Amygdala (tissue), 56 donors: ENCODE measurements at places on chromosomes 5 and 9.

DNA sequence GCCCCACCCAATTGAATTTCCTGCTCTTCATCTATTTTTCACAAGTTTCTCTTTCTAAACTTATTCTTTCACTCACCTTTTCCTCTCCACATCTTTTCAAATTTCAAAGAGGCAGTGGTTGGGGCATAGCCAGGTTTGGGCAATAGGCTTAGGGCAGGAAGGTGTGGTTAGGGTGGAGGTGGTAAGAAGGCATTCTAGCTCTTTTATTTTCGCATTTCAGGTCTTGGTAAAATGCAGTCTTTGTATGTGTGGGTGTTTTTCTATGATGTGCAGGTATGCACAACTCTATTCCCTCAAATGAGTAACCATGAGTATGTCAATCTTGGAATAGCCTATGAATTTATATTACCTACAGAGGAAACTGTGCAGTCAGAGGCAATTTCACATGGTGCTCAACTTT lies 129.8 kb upstream of the IFNE start:
- DNase-seq, result no peak

DNA sequence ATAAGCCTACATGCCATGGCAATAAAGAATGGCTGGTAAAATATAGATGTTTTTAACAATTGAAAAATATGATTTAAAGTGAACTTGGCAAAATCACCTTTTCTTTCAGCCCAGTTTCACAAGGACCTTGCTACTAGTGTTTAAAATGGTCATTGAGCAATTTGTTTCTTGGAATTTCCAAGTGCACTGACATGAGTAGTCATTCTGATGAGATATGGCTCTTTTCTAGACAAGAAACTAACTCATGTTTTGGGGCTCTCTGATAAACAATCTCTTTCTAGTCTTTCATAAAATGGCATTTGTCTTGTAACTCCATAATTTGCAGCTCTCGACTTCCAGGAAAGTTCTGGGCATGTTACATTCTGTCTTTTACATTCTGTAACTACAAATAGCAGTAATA lies 176.8 kb downstream of the NR2F1-AS1 start:
- DNase-seq, result no peak

DNA sequence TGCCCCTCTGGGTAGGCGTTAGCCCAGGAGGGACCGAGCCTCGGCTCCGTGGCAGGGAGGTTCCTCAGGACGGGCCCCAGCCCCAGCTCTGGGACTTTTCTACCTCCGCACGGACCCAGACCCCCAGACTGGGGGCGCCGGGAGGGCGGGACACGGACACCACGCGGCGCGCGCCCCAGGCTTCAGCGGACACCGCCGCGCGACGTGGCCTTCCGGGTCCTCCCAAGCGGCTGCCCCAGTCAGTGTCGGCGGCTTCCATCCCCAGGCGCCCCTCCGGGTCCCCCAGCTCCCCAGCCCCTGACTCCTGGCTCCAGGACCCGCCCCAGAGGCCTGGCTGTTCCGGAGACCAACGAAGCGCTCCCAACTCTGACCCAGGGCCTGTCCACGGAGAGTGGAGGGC lies 3.1 kb downstream of the LCNL1 start:
- no peak for DNase-seq

DNA sequence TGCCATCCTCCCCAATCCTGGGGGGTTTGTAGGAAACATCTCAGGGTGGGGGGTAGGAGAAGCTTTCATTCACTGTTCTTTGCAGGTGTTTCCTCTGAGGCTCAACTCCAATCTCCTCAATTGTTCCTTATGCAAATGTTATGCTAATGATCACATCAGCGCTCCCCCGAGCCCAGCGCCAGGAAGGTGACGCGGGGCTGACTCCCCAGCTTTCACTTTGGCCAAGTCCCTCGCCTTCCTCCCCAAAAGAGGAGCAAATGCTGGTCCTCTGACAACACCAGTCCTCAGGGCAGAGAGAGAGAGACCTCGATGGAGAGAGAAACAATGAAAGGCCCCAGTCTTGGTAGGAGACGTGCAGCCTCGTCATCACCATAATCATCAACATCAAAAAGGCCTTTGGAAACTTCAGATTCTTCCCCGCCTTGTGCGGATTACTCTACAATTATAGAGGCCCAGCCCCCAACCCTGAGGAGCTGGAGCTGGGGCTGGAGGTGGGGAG lies 39.1 kb downstream of the PCDH1 start:
- DNase-seq, result no peak

DNA sequence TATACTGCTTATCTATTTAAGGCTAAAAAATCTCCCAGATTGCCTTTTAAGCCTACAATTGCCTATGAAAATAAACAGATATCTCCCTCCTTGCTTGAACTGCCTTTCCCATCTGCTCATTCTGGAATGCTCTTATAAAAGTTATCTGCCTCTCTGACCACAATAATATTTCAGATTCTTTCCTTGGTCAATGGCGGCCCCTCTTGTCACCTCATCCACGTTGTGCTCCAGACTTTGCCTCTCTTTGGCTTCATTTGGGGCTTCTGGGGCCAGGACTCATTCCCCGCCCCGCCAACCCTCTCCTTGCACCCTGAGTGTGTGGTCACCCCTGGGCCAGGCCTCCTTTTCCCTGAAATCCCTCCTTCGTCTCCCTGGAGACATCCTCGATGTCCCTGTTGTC lies 110.0 kb upstream of the RPS23 start:
- no peak for DNase-seq

DNA sequence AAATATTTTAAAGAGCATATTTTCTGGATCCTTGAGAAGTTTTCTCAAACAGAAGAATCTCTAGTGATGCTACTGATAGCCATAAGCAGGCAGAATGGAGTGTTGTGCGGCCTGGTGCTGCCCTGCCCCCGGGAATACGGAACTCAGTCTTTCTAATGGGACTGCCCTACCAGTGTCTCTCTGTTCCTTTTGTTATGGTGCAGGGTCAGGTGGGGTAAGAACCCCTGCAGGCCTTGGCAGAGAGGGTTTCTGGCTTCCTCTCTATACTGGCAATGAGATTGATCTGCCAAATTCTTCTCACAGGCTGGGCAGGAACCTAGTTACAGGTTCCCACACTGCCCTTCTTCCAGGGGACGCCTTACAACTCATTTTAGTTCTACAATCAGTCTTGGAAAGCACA lies 2.6 kb downstream of the IL5 start:
- no peak for DNase-seq

DNA sequence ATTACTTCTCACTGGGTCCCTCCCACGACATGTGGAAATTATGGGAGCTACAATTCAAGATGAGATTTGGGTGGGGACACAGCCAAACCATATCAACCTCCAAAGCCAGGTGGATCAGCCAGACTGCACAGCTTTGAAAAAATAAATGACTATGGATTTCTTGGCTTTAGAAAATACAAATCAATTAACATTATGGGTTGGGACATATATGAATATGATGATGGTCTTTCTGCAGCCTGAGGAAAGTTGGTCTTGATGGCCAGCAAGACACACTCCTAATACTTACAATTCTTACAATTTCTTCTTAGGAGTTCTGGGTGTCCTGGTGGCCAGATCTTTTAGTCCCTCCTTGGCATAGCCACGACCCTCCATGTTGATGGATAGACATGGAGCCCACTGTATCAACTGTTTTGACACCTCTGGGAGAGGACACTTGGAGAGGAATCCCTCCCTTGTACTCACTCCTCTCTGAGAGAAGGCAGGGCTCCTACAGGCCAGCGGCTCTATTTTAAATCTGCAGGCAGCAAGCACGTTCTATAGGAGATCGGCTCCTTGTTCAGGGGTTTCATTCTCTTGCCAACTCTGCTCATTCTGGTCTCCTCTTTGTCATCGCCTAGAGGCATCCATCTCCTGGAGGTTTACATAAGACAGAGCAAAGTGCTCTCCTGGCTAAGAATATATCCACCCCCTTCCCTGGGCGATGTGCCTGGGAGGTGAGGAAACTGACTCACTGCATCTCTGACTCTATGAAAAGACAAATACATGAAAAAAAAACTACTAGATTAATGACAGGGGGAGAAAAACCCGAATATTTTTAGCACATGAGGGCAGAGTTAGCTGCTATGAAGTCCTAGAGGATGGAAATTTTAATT lies 145.9 kb downstream of the CARTPT start:
- peak; percentile 36 for DNase-seq

- no peak for DNase-seq
Observed at GRCh38 chr9:101569741-101570501, 24.8 kb downstream of the PPP3R2 start.

- DNase-seq, result no peak
Observed at GRCh38 chr5:139340051-139340450, 1.6 kb upstream of the PAIP2 start.

DNA sequence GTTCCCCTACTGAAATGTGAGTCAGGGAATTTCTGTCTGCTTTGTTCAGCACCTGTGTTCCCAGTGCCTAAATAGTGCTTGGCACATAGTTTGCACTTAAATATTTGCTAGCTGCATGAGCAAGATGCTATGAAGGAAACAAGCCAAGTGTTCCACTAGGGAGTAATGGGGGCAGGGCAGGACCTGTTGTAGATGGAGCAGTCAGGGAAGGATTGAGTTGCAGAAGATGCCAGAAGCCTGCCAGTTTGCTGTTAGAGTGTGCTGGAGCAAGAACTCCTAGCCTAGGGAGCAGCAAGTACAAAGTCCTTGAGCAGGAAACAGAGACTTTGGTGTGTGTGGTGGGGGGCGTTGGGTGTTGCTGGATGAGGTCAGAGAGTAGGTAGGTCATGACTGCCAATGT lies 87.5 kb downstream of the DAB2IP start:
- DNase-seq, result no peak

- DNase-seq, result no peak
Observed at GRCh38 chr9:86860006-86860405, 87.3 kb downstream of the GAS1 start.

- DNase-seq, result no peak
Observed at GRCh38 chr5:128192368-128192767, 108.8 kb downstream of the SLC12A2 start.

- no peak for DNase-seq
Observed at GRCh38 chr5:179297026-179297425, 48.2 kb downstream of the ADAMTS2 start.

- peak; percentile 14 for DNase-seq
Observed at GRCh38 chr9:131421691-131422090, 27.8 kb downstream of the PRRC2B start.

GRCh38 chr9:138052322-138052615 lies 174.7 kb downstream of the CACNA1B start:
- DNase-seq, result no peak

GRCh38 chr9:15873573-15874177 lies 320.8 kb downstream of the CCDC171 start:
- DNase-seq, result no peak

DNA sequence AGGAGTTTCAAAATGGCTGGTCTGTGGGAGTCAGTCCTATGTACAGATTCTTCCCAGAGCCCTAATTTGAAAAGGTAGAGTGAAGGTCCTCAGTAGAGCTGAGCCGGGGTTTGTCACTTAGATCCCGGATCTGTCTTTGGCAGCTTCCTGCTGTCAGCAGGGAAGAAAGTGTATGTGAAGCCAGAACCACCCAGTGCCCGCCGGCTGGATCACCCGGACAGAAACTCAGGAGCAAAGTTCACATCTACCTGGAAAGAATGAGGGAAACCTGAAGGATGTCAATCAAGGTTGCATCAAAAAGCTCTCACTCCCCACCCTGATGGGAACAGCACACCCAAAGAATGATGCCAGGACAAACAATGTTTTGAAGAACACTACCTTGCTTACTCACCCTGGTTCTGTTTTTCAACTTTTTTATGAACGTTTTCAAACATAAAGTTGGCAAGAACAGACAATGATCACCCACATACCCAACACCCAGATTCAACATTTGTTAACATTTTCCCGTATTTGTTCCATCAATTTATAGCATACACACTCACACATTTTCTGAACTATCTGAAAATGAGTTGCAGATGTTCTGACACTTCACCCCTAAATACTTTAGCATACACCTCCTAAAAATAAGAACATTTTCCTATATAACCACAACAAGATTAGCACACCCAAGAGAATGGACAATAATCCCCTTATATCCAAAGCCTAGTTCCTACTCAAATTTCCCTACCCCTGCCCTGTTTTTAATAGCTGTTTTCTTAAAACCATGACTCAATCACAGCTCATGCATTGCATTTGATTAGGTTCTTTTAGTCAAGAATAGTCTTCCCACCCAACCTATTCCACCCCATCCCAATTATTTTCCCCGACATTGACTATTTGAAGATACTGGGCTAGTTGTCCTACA lies 133.9 kb downstream of the LHFPL2 start:
- no peak for DNase-seq

- no peak for DNase-seq
Observed at GRCh38 chr5:143501310-143502044, 98.0 kb upstream of the NR3C1 start.

- DNase-seq, result no peak
Observed at GRCh38 chr5:84378420-84378819, 6.3 kb downstream of the EDIL3 start.

DNA sequence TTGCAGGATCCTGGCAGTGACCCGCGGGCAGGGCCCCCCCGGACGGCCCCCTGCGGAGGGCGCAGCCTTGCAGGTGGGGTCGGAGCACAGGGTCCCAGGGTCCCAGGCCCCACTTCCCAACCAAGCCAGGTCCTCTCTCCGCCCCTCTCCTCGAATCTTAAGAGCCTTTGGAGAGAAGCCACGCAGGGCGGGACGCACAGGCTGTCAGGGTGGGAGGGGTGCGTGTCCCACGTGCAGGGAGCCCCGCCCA lies 18.4 kb upstream of the EGFL7 start:
- DNase-seq, result no peak

- DNase-seq, result no peak
Observed at GRCh38 chr9:120532891-120533290, 47.1 kb downstream of the CDK5RAP2 start.
